A549 (cell line): ENCODE measurements at places on chromosomes 3 and 15.
A peak's percentile ranks its signal among the peaks of the same experiment; 100 is the strongest.

DNA sequence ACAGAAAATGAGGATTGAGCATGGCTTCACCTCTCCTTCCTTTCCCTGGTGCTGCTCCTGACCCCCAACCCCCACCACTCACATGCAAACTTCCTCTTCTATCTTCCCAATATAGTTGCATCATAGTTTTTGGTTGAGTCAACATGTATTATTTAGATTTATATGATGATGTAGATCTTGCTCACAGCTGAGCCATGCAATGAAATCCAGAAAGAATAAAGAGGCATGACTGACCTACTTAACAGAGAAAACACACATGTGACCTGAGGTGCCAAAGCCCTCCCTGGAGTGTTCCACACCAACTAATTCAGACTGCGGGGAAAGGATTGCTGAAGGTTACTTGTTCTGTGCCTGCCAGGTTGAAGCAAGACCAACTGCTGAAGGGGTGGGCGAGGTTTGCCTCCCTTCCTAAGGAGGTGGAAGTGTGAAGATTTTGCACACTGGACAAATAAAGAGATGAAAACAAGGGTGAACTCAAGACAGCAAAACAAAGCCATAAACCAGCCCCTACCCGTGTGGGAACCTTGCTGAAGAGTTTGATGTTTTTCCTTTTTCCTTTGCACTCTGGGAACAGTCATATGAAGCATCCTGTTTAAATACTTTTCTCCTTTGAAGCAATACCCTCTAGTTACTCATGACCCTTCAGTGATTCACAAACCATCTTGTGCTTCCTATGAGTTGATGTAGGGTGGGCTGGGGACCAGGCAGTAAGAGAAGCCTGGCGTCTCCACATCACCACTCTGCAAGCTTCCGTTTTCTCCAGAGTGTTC lies 155.2 kb upstream of the UBE2E1 start:
- DNase-seq, result peak; percentile 61

DNA sequence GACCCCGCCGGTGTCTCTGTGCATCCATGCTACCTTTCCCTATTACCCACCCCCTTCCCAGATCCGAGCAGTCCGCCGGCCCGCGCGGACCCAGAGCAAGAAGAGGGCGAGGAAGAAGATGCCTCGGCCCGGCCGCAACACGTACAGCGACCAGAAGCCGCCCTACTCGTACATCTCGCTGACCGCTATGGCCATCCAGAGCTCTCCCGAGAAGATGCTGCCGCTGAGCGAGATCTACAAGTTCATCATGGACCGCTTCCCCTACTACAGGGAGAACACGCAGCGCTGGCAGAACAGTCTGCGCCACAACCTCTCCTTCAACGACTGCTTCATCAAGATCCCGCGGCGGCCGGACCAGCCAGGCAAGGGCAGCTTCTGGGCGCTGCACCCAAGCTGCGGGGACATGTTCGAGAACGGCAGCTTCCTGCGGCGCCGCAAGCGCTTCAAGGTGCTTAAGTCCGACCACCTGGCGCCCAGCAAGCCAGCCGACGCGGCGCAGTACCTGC lies 788 bp downstream of the FOXB1 start:
- DNase-seq, result peak; percentile 48

- no peak for DNase-seq
Observed at GRCh38 chr15:92168066-92168683, 225.5 kb upstream of the ST8SIA2 start.

GRCh38 chr3:73773233-73773632 lies 148.5 kb upstream of the PDZRN3 start:
- no peak for DNase-seq

DNA sequence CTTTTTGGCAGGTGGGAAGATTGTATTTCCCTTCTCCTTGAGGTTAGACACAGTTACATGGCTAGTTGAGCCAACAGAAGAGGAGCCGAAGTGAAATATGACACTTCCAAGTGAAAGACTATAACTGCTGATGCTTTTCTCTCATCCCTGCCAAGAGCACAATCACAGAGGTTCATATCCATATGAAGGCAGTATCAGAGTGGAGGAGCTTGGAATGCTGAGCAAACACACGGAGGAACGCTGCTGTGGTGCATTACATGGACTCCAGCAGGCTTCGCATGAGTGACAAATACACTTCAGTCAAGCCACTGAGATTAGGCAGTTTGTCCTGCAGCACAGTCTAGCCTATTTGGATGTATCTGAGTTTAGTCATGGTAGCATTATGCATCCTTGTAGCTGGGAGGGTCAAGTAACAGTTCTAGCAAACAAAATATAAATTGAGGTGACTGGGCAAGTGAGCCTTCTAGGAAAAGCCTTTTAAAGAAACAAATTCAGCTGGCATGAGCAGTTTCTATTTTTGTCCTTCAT lies 5.4 kb downstream of the IQCF6 start:
- no peak for DNase-seq

- DNase-seq, result peak; percentile 60
Observed at GRCh38 chr3:45644791-45645201, 44.4 kb upstream of the SACM1L start.

GRCh38 chr15:77497110-77497737 lies 76.5 kb downstream of the HMG20A start:
- no peak for DNase-seq
